Stimulated activated CD4-positive, alpha-beta T cell treated with anti-CD3 and anti-CD28 coated beads, Interleukin-15, amount 100 ng/mL, for 48 hours (primary cell): ENCODE measurements at places on chromosomes 12 and 14.

DNA sequence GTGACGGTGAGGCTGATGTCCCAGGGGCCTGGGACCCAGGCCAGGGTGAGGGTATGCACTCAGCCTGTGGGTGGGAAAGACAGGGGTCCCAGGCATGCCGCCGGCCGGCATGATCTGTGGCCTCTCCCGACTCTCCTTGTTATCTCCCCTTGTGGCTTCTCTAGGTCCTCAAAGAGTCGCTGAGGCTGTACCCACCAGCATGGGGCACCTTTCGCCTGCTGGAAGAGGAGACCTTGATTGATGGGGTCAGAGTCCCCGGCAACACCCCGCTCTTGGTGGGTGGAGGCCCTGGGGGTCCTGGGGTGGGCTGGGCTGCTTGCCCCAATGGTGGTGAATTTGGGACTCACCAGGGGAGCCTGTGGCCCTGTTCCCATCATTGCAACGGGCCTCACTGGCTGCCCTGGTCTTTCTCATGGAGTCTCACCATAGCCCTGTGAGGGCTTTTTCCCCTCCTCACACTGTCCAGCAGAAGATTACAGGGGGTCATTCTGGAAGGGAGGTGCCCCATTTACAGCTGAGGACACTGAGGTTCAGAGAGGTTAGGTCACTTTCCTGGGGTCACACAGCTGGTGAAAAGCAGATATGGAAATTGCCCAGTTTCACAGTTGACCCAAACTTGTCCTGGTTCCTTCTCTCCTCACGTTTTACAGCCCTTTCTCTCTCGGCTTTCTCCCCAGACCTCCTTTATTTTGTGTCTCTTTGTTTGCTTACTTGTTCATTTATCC lies 37.9 kb downstream of the CYP46A1 start:
- no peak for DNase-seq

- no peak for DNase-seq
These were observed 49.0 kb downstream of the AREL1 start for GRCh38 chr14:74663884-74664283.

- no peak for DNase-seq
These were observed 21.2 kb downstream of the ASB2 start for GRCh38 chr14:93954900-93955849.

DNA sequence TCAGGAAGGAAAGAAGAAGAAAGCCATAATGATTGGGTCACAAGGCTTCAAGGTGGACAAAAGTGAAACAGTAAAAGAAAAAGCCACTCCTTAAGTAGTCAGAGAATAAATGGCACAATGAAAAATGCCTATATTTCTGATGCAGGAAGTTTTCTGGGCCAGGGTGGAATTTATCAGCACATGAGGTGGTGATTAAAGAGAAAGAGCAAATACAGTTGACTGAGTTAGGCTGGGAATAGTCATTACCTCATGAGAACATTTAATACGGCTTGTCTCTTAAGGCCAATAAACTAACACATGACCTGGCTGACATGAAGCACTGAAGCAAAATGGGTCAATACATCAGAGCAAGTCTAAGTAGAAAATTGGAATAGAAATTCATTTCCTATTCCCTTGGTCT lies 499.7 kb downstream of the TMTC2 start:
- DNase-seq: no peak

- no peak for DNase-seq
These were observed 524 bp upstream of the P2RX2 start for GRCh38 chr12:132617822-132618682.

DNA sequence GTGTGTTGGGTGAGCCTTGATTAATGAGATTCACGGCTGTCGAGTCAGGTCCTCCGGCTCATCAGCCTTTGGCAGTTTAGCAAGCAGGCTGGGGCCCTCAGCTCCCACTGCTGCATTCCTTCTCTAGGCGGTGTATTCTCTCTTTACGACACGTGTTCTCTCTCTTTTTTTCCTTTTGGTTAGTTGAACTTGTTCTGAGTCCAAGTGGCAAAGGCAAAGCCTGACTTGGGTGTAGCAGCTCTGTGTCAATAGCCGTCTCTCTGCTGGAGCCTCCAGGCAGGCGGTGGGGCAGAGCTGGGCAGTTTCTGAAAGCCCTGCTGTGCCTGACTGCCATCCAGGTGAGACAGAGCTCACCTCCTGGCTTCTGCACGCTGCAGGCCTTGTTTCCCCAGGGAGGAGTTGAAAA lies 46.6 kb downstream of the SUSD6 start:
- no peak for DNase-seq

- DNase-seq: no peak
These were observed 22.6 kb downstream of the ZFYVE21 start for GRCh38 chr14:103738166-103738565.

DNA sequence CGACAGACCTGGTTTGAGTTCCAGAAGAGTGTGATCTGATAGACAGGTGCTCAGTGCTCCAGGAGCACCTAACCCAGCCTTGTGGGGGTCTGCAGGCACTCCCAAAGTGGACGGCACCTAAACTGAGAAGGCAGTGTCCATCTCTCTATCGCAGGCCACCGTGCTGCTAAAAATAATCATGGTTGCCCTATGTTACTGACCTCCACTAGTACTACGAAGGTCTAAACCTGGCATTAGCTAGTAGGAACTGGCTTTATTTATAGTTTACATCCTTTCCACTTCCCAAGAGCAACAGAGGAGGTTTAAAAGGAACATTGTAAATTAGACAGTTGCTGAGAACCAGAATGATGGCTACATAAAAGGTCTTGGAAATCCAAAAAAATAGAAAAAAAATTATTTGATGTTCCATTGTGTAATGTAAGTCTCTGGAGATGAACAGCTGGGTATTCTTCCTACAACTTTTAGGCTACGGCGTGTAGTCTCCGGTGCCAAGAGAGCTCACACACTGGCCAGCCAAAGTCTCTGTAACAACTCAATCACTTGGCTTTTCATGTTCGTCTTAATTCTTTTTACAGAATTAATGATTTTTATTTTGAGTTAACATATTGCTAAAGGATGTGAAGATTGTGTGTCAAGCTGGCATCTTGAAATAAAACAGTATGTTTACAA lies 27.3 kb downstream of the PPFIBP1 start:
- DNase-seq: no peak

GRCh38 chr12:57270966-57271470 lies 20.0 kb upstream of the STAC3 start:
- no peak for DNase-seq

GRCh38 chr14:97077253-97077653 lies 280.1 kb downstream of the VRK1 start:
- no peak for DNase-seq

DNA sequence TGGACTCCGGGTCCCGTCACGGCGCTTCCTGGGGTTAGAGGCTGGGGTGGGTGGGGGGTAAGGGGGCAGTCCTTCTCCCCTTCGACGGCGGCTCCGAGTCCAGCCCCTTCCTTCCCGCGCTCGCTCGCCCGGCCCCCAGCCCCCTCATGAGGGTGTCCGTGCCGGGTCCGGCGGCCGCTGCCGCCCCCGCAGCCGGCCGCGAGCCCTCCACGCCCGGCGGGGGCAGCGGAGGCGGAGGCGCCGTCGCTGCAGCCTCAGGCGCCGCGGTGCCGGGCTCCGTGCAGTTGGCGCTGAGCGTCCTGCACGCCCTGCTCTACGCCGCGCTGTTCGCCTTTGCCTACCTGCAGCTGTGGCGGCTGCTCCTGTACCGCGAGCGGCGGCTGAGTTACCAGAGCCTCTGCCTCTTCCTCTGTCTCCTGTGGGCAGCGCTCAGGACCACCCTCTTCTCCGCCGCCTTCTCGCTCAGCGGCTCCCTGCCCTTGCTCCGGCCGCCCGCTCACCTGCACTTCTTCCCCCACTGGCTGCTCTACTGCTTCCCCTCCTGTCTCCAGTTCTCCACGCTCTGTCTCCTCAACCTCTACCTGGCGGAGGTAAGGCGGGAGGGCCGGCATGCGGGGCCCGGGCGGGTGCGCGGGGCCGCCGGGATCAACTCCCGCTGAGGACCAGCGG lies 500 bp downstream of the GPR137C start:
- DNase-seq: peak; percentile 20

DNA sequence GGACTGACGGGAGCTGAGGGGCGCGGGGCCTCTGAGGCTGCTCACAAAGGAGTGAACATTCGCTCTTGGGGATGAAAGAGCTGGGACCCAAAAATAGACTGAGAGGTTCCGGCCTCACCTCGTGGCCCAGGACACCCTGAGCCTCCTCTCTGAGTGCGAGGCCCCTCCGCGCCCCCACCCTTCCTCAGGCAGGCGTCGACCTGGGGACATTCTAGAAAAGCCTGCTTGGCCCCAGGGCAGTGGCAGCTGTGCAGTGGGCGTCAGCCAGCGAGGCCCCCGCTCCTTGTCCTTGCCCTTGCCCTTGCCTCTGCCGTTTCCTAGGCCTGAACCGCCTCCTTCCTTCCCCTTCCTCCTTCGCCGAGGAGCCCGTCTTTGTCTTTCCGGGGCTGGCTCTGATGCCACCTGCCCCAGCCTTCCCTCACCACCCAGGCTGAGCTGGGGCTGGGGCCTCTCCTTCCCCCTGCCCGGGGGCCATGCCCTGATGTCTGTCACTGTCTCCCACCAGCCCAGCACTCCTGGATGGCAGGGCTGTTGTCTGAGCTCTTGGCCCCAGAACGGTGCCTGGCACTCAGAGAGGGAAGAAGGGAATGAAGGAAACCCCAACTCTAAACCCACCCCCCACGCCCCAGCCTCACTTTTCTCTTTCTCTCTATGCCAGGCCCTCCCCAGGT lies 208.2 kb upstream of the RTL1 start:
- DNase-seq: no peak

DNA sequence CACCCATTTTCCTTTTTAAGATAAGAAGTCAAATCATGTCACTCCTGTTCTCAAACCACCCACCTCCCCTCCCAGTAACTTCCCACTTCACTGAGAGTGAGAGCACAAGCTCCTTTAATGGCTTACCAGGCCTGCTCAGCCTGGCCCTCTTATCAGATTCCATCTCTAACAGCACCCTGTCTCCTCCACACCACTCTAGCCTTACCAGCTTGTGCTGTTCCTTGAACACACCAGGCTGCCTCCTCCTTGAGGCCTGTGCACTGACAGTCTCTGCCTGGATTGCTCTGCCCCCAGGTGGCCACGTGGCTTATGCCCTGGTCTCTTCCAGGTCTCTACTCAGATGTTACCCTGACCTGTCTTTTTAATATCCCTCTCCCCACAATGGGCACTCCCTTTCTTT lies 40.1 kb upstream of the EVL start:
- DNase-seq: peak; percentile 3

DNA sequence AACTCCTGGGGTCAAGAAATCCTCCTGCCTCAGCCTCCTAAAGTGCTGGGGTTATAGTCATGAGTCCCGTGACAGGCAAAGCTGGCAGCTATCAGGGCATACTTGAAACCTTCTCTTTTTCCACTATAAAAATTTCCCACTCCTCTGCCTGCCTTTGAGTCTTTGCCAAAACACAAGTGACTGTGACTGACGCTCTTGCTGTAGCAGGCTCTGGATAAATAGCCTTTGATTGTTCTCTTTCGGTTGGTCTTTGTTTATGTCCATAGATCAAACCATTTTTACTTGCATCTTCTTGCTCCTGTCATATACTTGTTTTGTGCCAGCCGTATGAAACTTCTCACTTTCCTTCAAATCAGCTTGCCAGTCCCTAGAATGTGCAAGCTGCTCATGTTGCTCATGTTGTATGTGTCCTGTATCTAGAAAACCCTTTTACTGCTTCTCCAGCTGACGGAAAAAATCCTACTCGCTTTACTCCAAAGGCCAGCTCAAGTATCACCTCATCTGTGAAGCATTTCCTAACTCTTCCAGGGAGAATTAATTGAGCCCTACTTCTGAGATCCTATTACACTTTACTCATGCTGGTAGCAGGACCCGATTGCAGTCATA lies 73.1 kb downstream of the RESF1 start:
- DNase-seq: no peak

DNA sequence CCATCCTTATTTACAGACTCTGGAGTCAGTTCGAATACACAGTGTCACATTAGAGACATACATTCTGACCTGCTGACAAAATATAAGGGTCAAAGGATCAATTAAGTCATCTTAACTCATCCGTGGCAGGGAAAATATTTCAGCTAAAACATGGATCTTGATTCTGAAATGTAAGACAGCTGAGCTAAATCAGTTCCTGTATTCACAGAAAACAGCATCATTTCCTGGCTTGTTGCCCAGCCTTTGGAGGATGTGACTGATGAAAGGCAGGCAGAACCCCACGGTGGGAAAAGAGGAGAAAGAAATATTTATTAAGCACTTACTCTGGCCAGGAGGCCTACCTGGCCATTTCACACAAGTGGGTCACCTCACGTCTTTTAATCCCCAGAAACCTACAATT lies 101.9 kb downstream of the GAS2L3 start:
- no peak for DNase-seq

- no peak for DNase-seq
These were observed 772.5 kb downstream of the DIO2 start for GRCh38 chr14:79438696-79439342.
